A549 treated with CORT108297 at 1 μM for 4 hours (cell line): ENCODE measurements at places on chromosomes 7 and 10. TPM values are rescaled to one million over a fixed set of nuclear protein-coding genes. Genes with fewer than 3 reads are reported as not detected.

SAMD9L gene
- total RNA-seq, result 0.49 to 1.0 TPM (median 0.81 TPM) in 5 replicates

ODAD2 gene
- 0.02 to 0.13 TPM (median 0.03 TPM) in 3 of 5 replicates, not detected in the others for total RNA-seq

LRRC27 gene
- 5.4 to 6.3 TPM (median 5.8 TPM) in 5 replicates for total RNA-seq

SPDYE6 gene
- not detected in 5 replicates for total RNA-seq

MLXIPL gene
- 0.45 to 2.1 TPM (median 1.1 TPM) in 5 replicates for total RNA-seq

FEZF1 gene
- total RNA-seq, result not detected in 5 replicates
